ENCODE measurements at places on chromosomes 6 and 20.

DNA sequence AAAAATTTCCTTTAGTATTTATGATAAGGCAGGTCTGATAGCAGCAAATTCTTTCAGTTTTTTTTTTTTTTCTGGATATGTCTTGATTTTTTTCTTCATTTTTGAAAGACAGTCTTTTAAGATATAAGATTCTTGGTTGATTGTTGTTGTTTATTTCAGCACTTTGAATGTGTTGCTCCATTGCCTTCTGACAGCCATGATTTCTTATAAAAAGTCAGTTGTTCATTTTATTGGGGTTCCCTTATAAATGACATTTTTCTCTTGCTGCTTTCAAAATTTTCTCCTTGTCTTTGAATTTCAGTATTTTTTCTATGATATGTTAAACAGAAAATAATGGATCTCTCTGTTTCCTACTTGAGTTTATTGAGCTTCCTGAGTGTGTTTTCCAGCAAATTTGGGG, 152.3 kb downstream of the ISM1 start:
- DNase-seq: no peak

- no peak for DNase-seq
Measured at GRCh38 chr6:35185971-35186370, 27.8 kb upstream of the SCUBE3 start.

DNA sequence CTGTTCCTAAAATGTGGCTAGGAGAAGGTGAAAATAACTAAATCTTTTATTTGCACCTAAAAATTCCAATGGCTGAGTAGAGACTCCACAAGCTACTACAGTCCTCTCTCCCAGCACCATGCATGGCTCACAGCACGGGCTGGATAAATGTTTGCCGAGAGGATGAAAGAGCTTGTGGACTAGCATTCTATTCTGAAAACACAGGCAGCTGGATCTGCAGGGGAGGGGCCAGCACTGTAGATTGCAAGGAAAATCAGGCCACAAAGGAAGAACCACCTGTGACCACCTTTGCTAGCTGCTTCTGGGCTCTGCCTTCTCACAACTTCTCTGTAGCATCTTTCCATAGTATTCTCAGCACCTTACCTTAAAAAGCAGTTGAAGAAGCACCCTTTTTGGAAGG, 46.6 kb downstream of the CLIC5 start:
- no peak for DNase-seq

GRCh38 chr6:67916399-67916798, 718.7 kb upstream of the ADGRB3 start:
- no peak for DNase-seq

DNA sequence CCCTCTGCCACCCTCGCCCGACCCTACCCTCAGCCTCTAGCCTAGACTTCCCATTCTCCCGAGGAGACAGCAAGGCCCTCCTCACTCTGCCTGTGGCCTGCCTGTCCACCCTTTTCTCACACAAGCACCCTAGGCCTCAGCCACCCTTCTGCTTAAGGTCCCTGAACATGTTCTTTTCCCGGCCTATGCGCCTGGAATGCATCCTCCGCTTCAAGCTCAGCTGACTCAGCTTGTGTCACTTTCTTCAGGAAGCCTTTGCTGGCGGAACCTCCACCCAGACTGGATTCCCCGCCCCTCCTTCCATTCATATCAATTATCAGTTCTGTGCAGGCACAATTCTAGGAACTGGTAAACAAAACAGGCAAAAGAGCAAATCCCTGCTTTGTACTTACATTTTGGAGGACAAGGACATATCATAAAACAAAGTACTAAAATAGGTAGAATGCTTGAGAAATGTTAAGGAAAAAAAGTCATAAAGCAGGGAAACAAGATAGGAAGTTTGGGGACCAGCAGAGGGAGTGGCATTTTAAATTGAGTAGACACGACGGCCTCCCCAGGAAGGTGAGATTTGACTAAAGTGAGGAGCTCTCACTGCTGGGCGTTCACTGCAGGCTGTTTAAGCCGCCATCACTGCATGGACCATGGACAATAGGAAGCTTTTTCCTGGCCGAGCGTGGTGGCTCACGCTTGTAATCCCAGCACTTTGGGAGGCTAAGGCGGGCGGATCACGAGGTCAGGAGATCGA, 17.9 kb upstream of the SNHG17 start:
- DNase-seq: no peak

DNA sequence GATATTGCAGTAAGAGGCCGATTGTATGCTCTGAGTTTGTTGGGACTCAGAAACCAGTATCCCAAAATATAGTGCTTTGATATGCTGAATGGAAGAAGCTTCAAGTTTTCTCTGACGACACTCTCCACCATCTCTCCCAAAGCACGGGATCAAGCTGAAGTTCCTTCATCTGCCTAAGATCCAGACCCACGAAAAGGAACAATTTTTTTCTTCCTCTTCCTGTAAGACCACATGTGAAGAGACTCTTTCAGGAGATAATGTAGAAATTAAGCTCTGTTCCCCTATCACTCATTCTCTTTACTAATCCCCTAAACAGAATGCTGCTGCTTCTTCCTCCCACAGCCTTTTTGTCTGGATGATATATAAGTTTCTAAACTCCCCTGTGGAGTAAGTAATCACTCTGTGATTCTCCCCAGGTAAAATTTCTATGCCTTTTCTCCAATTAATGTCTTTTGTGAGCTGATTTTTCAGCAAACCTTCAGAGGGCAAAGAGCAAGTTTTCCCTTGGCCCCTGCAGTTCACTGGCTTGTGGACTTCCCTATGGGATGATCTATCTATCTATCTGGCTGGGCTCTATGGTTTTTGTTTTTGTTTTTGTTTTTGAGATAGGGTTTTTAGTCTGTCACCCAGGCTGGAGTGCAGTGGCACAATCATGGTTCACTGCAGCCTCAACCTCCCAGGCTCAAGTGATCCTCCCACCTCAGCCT, 13.5 kb upstream of the PNRC1 start:
- no peak for DNase-seq

DNA sequence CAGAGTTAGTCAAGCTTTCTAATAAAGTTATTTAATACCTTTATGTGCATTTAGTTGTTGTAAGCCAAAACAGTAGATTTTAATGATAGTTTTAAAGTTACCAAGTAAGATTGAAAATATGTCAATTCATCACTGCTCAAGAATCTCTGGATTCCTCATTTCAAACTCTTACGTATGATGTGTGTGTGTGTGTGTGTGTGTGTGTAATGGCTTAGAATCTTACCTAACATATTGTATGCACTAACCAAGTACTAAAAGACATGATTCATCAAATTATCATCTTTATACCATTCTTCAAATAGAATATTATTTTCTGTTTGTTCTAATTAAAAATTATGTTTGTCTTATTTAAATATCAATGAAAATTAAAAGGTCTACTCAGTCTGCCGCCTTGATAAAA, 41.5 kb upstream of the ZNF337 start:
- no peak for DNase-seq
